Right kidney (tissue), 9 donors: ENCODE measurements at places on chromosomes 1 and 21.

DNA sequence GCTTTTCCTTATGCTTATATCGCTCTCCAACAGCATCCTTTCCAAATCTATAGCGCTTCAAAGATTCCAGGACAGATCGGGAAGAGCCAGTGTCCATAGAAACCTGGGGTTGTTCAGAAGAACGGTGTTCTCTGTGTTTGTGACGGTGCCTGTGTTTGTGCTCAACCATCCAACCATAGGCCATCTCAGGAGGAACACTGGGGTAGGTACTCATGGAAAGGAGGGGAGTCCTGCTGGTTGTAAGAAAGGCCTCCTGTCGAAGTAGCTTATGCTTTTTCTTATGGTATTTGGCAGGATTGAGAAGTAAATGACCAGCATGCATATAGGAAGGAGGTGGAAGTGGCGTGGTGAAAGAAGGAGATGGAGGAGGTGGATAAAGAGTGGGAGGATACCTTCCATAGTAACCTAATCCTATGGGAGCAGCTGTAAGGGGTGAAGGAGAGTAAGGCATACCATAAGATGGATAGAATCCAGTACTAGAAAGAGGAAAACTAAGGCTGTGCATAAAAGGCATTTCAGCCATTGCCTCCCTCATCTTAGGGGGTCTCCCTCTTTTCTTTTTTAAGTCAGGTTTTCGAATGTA lies 84.2 kb downstream of the ASH1L start:
- no peak for DNase-seq

DNA sequence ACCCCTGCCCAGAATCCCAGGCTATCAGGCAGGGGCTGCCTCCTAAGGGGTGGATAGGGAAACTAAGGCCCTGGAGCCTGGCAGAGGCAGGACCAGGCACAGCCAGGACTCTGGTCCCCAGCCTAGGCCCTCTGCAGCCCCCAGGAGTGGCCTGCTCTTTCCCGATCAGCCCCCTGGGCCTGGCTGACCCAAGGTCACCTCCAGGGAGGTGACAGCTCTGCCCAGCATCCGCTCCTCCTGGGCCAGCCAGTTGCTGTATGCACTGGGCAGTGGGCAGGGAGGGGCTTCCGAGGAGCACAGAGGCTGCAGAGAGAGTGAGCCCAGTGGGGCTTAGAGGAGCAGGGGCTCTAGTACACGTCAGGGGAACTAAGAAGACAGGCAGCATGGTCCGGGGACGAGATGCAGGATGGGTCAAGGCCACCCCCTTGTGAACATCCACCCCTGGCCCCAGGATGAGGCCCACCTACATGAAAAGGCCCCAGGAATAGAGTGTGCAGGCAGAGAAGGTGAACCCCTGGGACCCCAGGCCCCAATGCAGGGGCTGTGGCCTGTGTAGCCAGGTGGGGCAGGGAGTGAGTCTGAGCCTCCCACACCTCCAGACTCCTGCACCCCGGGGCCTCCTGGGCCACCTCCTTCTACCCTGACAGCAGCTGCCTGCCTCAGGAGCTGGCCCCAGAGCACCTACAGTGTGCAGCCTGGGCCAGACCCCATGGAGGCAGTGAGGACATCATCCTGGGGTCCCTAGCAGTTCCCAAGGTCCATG lies 32.8 kb downstream of the WNT9A start:
- DNase-seq, result no peak

DNA sequence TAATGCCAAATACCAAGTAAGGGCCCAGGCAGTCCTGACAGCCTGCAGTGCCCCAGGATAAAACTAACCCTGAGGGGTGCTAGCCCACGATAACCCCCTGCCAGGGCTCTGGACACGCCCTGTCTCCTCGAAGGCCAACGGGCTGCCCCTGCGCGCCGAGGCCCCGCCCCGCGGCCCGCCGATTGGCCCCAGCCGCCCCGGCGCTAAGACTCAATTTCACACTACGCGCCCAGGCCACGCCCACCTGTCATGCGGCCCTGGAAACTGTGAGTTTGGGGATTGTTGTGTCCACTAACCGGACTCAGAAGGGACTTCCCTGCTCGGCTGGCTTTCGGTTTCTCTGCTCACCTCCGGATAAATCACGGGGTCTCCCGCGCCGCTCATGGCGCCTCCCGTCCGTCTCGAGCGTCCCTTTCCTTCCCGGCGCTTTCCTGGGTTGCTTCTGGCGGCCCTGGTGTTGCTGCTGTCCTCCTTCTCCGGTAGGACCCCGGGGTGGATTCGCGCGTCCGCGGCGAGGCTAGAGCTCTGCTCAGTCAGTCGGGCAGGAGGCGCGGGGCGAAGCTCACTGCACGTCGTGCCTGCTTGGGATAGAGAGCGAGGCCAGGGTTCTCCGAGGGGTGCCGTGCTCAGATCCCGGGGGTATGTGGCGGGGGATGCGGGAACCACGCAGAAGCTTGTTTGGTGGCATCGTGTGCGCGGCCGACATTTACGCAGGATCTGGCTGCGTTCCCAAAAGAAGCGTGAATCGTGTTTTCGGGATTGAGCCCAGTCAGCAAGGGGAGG lies at the start of gene CR1L:
Gene CR1L (plus strand): TSS at position 282 of the 783 bp plus-strand sequence. CDS start 101 bp downstream, at position 383.
- peak; percentile 83 for DNase-seq

DNA sequence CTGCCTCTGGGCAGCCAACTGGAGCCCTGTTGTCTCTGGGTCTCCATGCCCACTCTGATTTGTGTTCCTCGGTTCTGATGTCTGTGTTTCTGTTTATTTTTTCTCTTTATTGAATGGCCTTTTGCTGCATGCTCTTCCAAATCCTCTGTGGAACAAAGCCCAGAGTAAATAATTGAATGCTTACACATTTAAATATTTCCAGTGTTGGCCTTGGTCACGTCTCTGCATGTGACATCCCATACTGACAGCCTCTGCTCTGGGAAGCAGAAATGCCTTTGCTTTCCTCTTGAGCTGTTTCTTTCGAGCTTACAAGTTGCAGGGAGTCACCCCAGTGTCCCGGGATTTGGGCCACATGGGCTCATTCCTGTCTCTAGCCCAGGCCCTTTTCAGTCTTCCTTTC lies 267.9 kb downstream of the PTPRU start:
- no peak for DNase-seq

GRCh38 chr21:42317341-42317741 lies 2.1 kb upstream of the TFF3 start:
- DNase-seq, result no peak

DNA sequence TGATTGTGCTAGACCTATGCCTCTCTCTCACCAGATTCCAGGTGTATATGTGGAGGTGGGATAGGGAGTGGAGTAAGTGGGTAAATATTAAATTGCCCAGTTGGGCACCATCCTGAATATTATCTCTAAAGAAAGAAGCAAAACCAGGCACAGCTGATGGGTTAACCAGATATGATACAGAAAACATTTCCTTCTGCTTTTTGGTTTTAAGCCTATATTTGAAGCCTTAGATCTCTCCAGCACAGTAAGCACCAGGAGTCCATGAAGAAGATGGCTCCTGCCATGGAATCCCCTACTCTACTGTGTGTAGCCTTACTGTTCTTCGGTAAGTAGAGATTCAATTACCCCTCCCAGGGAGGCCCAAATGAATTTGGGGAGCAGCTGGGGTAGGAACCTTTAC lies at the start of gene FCER1A:
Gene FCER1A (plus strand): TSS at position 242 of the 400 bp plus-strand sequence. CDS start 29 bp downstream, at position 271.
- DNase-seq, result no peak

DNA sequence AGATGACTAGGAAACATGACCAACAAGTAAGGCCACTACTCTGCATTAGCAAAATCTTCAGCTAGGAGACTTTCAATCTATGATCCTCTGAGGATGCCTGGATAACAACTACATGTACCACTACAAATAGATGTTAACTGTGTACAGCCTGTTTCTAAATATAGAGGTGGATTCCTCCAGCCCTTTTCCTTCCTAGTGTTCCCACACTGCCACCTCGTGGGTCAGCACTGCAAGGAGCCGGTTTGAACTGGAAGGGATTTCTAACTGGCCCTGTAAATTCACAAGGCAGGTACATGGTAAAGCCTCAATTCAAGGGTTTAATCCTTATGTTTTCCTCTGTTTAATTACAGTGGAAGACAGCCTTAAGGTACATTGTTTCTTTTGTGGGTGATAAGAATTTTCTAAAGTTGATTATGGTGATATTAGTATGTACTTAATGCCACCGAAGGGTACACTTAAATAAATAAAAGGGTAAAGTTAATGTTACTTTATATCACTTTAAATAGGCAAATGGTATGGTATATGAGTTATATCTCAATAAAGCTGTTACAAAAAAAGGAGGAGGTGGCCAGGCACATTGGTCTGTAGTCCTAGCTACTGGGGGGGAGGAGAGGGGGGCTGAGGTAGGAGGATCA lies 14.4 kb downstream of the SMYD3 start:
- DNase-seq, result peak; percentile 30

- DNase-seq, result no peak
These were observed 20.6 kb downstream of the NPR1 start for GRCh38 chr1:153698923-153699714.

- DNase-seq, result no peak
These were observed 41.3 kb upstream of the KCNE1 start for GRCh38 chr21:34553151-34553952.

- DNase-seq, result no peak
These were observed 56.4 kb downstream of the COL18A1 start for GRCh38 chr21:45461369-45461750.

DNA sequence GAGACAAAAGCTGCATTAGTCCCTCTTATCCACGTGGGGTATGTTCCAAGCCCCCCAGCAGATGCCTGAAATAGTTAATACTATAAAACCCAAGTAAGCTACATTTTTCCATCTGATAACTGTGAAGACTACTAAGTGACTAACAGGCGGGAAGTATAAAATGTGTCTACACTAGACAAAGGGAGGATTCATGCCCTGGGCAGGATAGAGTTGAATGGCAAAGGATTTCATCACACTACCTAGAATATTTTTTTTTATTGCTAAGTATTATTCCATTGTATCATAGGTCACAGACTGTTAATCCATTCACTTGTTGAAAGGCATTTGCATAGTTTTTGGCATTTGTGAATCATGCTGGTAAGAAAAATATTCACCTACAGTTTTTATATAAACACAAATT lies 26.4 kb upstream of the CFHR4 start:
- DNase-seq, result no peak

DNA sequence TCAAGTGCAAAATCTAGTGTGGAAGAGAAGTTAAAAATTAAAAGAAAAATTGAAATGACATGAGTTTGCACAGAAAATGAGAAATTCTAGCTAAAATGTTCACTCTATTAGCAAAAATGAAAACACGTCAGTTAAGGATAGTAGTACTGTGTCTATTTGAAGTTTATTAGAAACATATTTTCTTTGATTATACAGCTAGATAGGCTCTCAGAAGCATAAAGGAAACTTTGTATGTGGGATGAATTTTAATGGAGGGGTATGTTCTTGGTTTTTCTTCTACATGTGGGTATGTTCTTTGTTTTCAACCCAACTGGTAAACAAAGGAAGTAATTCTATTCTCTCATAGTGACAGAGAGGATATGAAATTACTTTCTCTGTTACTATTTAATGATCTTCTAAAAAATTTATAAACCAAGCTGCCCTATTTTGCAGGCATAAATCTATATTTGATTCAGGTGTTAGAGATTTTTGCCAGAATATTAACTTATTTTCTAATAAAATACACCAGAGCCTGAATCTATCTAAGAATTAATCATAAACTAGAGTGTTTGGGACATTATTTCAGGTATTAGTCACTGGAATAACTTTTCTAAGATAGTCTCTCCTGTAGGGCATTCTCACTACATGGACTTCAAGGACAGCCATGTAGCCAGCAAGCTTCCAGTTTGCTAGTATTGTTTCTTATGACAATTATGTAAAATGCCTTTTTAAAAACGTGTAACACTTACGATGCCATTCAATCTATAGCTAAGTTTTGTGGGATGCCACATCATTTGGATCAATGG lies 15.8 kb downstream of the GPSM2 start:
- DNase-seq, result no peak

DNA sequence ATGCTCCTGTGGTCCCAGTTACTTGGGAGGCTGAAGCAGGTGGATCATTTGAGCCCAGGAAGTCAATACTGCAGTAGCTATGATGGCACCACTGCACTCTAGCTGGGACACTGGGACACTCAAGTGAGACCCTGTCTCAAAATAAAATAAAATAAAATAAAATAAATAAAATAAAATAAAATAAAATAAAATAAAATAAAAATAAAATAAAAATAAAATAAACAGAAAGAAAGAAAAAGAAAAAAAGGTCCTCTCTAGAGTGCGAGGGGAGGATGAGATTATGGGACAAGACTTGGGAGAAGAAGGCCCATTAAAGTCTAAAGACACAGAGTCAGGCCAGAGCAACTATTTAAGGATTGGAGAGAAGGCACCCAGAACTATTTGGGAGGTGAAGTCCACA lies 172.5 kb downstream of the IER5 start:
- DNase-seq, result no peak

GRCh38 chr21:36184545-36184944 lies 27.9 kb downstream of the DOP1B start:
- no peak for DNase-seq

GRCh38 chr1:16075337-16076030 lies 2.0 kb upstream of the FAM131C start:
- DNase-seq, result no peak

GRCh38 chr1:235549351-235550139 lies 45.3 kb upstream of the B3GALNT2 start:
- DNase-seq, result no peak

GRCh38 chr1:42096554-42096953 lies 56.7 kb upstream of the GUCA2B start:
- DNase-seq, result no peak

- no peak for DNase-seq
These were observed 7.4 kb downstream of the TRNP1 start for GRCh38 chr1:27000817-27001460.

DNA sequence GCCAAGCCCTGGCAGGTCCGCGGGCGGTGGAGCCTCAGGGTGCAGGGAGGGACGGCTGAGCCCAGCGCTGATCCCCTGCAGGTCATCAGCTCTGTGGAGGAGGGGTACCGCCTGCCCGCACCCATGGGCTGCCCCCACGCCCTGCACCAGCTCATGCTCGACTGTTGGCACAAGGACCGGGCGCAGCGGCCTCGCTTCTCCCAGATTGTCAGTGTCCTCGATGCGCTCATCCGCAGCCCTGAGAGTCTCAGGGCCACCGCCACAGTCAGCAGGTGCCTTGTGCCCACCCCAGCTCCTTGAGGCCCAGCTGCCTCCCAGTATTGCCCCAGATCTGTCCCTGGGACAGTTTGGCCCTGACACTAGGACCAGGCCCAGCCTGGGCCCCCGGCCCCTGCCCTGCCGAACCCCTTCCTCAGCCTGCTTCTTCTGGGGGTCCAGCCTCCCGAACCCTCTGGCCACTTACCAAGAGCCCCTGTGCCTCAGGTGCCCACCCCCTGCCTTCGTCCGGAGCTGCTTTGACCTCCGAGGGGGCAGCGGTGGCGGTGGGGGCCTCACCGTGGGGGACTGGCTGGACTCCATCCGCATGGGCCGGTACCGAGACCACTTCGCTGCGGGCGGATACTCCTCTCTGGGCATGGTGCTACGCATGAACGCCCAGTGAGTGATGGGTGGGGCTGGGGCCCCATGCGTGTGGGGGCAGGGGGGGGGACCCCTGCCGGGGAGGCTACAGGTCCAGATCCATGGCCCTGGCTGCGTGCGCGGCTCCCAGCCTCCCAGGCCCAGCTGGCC lies 35.4 kb upstream of the C1QA start:
- DNase-seq, result no peak

DNA sequence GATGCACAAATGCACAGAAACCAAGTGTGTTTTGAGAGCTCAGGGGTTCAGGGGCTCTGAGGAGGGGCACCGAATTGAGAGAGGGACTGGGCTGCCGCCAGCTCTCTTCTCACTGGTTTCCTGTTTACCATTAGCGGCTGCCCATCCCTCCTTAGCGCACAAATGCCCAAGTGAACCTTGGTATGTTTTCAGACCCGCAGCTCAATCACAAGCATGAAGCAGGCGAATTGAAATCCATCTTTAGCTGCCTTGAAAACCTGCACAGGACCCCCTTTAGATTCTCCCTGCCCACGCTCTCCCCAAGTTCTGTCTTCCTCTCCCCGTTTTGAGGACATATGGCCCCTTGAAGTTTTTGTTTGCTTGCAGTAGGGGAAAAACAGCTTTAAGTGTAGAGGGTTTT lies 61.1 kb upstream of the ACOT11 start:
- DNase-seq, result peak; percentile 49
